ENCODE measurements at places on chromosomes 4 and X.
A peak's percentile ranks its signal among the peaks of the same experiment; 100 is the strongest.

- DNase-seq = no peak
Observed at GRCh38 chr4:151105454-151106032, 6.1 kb downstream of the RPS3A start.

DNA sequence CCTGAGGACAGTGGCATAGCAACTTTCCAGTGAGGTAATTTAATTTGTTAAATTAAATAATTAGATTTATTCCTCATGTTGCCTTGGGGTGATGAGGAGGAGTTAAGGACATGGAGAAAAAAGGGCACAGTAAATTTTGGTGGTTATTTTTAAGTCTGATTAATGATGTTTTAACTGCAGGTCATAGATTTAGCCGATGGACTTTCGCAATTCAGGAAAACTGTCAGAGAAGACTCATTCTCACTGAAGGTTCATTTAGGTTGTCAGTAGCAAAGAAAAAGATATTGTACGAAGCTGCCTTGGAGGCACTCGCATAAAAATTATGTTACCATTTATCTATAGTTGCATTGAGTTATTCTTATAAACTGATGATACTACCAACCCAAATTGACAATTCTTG is 164.2 kb upstream of the PITX2 start:
- no peak for DNase-seq

GRCh38 chr4:98612318-98613250 is 45.8 kb downstream of the TSPAN5 start:
- no peak for DNase-seq

DNA sequence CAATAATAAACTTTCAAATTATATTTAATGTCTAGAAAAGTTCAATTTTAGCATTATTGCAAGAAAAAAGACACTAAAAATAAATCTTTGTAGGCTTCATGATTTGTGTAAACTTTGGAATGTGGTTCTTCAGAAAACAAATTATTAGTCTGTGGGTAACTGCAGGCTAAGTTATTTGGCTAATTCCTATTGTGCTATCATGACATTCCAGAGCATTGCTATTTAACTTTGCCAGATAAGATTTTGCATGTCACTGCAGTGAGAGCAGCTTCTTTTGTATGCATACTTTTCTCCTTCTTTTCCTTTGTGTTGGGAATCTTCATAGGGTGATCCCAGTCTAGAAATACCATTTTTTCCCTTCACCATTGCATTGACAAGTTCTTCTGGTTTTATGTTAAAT is 130.0 kb downstream of the AWAT2 start:
- DNase-seq = no peak

DNA sequence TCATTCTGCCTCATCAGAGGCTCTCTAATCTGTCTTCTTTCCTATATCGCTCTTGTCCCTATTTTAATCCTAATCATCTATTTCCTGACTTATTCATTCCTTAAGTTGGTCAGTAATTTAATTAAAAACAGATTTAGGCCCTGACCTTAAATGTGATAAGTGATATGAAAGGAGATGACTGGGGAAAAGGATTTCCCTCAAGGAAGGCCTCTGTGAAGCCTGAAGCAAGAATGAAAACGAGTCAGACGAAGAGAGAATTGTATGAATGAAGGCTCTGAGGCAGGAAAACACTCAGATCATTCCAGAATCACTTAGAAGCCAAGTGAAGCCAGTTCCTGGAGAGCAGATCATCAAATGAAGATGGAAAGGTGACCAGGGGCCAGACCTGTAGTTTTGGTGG is 22.1 kb downstream of the PKD2 start:
- DNase-seq = no peak

GRCh38 chrX:106894978-106895452 is 8.1 kb downstream of the RIPPLY1 start:
- DNase-seq = no peak

GRCh38 chr4:40314951-40315350 is 20.2 kb upstream of the CHRNA9 start:
- no peak for DNase-seq

DNA sequence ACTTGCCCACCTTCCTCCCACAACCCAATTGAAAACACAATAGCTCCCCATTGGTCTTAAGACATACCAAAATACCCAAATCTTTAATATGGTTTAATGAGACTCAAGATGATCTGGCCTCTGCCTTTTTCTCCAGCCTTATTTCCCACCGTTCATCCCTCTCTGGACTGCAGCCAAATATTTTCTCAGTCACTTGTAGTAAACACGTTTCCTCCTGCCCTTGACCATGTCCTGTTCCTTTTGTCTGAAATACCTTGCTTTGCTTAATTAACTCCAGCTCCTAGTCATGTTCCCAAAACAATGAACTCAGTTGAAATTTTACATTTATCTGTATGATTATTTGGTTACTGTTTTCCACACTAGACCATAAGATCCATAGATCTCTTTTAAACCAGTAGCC is 8.4 kb upstream of the NUP54 start:
- no peak for DNase-seq

DNA sequence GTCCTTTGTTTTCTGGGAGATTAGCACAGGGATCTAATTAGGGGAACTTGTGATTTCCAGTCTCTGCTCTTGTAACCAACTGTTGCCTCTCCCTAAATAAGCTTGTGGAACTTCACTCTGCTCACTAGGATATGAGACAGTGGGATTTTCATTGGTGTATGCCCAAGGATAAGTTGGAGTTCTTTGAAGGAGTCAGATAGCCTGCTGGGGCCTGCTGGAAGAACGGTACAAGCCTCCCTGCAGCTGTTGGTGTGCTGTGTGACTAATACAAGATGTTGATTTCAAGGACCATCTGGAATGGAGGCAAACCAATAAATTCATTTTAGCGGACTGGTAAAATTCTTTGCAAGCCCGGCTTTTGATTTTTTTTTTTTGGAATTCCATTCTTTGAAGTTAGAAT is 167.0 kb downstream of the AASDH start:
- DNase-seq = no peak

GRCh38 chrX:65300104-65300809 is 234.3 kb downstream of the LAS1L start:
- DNase-seq = no peak

DNA sequence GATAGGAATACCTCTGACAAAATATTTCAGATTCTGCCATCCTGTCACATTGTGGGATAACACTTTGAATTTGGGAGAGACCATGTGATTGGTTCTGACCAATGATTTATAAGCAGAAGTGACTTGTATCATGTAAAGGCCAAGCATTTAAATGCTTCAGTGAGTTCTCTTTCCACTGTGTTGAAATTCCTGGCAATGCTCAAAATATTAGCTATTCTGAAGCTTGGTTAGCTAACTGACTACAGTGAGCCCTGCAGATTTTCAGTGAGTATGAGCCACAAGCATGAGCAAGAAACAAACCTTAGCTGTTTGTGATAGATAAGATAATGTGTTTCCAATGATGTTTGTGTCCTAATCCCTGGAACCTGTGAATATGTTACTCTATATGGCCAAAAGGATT is 562.8 kb upstream of the AADAT start:
- no peak for DNase-seq

GRCh38 chr4:27763830-27764525 is 903.3 kb downstream of the STIM2 start:
- DNase-seq = no peak

GRCh38 chr4:40952217-40952616 is 202.5 kb downstream of the NSUN7 start:
- no peak for DNase-seq

DNA sequence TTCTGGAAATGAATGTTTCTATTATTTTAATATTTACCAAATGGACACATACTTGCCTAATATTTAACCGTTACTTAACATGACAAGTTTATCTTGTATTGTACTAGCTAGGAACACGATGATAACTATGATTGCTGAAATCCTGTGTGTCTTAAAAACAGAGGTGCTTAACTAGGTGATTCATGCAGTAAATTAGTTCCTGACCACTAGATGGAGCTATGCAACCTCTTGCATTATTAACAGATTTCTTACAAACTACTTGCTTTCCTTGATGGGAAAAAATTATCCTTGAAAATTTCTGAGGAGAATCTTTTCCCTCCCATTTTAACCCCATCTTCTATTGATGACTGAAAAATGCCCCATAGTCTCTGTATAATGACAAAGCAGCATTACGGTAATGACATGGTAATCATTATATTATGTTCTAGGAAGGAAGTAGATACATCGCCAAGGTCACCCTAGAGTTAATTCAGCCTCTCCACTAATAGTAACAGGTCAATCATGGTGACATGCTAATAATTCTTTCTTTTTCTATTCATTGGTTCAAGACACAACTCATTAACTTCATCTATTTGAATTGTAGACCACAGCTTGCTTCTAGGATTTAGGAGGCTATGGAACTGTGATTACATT is 844.2 kb downstream of the RAPGEF2 start:
- no peak for DNase-seq

DNA sequence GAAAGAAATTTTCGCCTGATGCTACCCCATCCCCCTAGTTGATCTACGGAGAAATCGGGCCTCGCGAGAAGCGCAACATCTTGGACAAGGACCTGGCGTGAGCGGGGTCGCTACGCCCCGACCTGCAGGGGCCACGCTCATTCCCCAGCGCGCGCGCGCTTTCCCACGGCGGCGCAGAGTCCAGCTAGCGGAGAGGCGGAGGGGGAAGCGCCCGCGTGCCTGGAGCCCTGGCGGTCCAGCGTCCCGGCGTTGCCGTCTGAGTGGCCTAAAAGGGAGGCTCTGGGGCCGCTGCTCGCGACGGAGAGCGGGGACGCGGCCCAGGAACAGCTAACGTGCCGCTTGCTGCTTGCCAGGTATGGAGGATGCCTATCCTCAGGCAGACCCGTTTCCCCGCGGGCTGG is 6.0 kb upstream of the SOX3 start:
- no peak for DNase-seq

DNA sequence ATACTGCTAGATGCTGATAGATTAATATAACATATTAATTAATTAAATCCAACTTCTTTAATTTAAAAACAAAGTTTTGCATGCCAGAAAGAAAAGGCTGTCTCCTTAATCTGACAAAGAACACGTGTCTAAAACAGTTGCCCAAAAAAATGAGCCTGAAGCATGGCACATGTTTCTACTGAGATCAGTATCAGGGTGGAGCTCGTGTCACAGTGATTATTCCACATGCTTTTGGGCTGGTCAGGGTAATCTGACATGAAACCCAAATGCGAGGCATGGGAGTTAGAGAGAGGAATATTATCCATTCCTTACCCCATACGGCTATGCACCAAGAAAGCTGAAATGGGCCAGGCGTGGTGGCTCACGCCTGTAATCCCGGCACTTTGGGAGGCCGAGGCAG is 79.4 kb upstream of the ADRA2C start:
- no peak for DNase-seq

DNA sequence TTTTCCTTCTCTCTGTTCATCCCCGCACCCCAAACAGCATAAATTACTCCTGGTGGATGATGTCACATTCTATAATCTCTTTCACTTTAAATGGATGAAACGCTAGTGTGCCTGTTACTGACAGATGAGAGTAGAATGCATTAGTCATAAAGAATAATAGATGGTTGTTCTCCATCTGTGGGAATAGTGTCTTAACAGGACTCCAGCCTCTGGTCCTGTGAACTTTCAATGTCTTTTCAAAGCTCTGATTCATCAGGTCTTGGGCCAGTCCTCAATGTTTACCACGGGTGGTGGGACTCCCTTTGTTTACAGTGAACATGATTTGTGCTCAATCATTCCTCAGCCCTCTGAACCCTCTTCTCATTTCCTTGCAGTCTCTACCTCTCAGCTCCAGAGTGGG is 182.6 kb downstream of the GABRB1 start:
- no peak for DNase-seq

- peak; percentile 22 for DNase-seq
Observed at GRCh38 chr4:152063621-152064240, 302.9 kb upstream of the GATB start.

DNA sequence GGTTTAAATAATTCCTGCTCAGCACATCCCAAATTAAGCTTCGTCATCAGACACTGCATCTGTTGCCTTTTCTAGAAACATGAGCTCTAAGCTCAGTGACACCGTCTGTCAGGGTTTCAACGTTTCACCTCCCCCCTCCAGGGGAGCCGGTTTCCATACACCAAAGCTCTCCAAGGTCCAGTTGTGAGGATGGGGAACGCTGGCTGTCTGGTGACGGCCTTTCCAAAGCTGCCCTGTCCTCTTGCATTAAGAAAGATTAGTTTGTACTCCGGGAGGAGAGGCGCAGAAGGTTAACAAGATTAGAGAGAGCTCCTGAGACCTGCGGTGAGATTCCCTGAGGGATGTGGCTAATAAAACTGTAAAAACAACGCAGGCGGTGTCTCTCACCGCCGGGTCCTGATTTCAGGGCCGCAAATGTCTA is 43.2 kb downstream of the ASMT start:
- no peak for DNase-seq

DNA sequence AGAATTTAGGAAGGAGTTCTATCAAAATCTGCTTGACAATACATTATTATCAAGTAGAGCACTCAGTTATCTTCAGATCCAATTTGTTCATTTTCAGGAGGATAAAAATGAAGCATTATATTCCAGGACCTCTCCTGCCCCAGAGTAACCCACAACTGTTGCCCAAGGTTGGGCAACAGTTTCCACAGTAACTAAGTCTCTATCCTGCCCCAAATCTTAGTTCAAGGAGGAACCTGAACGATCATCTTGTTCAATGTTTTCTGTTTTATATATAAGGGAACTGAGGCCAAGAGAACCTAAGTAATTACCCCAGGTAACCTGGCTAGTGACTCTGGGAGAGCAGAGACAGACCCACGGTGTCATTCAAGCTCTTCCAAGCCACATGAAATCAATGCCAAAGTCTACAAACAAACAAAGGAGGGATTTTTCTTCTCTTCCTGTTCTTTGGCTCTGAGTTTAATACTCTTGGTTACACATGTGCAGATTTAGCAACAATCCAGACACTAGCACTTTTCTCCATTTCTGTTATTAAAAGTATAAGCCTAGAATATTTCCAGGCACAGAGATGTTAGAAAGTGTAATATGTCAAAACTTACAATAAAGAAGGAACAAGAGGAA is 105.6 kb downstream of the C4orf51 start:
- no peak for DNase-seq

DNA sequence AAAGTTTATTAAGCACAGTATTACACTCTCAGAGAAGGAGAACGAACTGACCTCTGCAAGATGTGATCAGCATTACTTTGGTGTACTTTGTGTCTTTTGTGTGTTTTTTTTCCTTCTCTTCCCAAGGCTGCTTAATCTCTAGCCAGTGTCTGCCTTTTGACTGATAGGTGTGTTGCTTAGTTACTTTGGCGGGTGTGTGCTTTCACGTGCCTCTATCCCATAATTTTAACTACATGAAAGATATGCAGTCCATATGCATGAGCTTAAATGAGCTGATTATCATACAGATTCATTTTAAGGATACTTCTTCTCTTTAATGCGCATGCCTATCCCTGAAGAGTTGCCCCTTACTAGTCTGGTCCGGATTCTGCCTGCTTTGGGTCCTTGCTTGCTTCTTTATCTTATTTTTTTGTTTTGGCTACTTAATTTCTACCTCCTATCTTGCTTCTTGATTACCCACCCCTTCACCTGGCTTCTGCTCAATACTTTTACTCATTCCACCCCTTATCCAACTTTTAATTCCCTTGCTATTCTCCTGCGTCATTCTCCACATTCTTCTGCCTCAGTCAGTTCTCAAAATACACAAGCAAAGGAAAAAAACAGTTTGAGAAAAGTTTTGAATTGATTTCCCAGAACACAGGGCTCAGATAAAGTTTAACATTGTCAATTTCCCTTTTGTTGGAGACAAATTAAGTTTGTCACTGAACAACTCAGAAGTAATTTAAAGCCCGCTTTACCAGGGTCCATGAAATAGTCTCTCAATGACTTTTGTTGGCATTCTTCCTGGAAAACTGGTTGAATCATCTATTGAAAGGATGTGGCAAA is 182.0 kb downstream of the TENT5D start:
- DNase-seq = no peak

- no peak for DNase-seq
Observed at GRCh38 chr4:90227177-90227576, 100.0 kb downstream of the CCSER1 start.

GRCh38 chr4:498328-498904 is 540 bp downstream of the ZNF721 start:
- DNase-seq = no peak
